Left cardiac atrium (tissue), 4 donors: ENCODE measurements at places on chromosomes 3 and 15. TPM values are rescaled to one million over a fixed set of nuclear protein-coding genes. Genes with fewer than 3 reads are reported as not detected.
A peak's percentile ranks its signal among the peaks of the same experiment; 100 is the strongest.

GRCh38 chr3:172070802-172071201, 31.4 kb downstream of the FNDC3B start:
- DNase-seq: no peak

GRCh38 chr3:127959873-127960272, 44.8 kb downstream of the KBTBD12 start:
- DNase-seq: peak; percentile 34

Gene PIK3CA
- total RNA-seq: 23.1 TPM

Gene ROBO1
- 13.6 TPM for total RNA-seq

Gene SCN11A
- not detected for total RNA-seq

DNA sequence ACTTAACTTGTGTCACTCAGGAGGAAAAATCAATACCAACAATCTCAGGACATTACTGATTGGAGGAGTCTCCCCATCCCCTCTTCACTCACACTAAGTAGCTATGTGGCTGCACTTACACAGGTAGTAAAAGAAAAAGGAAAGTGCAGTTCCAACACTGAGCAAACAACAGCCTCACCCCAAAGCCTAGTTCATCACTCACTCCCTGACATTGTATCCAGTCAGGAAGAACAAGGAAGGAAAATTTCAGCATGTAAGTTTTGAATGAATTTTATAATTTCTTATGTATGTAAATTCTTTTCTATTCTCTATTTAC, 273.4 kb downstream of the IGSF11 start:
- no peak for DNase-seq

DNA sequence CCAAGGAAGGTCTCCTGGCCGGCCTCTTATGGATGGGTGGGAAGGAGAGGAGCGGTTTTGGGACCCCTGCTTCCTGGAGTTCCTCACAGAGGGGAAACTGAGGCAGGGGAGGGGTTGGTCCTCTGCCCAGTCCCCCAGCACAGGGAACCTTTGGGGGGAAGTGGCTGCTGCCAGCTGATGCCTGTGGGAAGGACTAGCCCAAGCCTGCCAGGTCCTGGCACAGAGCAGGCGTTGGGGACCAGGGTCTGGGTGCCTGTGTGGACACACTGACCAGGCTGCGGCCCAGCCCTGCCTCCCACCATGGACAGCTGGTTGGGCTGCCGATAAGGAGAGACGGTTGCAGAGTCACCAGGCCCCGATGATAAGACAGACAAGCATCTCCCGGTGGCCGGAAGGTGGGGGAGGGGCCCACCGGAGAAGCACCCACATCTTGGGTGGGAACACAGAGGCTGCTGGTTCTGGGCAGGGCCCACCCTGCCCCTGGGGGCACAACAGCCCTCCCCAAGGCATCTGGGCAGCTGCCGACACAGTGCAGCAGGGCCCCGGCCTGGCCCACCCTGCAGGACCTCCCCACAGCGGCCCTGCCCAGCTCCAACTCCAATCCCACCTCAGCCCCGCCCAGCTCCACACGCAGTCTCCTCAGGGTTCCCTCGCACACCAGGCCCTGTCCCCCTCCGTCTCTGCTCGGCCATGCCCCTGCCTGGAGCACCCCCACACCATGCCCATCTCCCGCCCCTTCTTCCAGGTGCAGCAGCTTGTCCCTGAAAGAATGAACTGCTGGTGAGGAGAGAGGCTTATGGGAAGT, 50.7 kb downstream of the DNAJB8 start:
- DNase-seq: no peak

DNA sequence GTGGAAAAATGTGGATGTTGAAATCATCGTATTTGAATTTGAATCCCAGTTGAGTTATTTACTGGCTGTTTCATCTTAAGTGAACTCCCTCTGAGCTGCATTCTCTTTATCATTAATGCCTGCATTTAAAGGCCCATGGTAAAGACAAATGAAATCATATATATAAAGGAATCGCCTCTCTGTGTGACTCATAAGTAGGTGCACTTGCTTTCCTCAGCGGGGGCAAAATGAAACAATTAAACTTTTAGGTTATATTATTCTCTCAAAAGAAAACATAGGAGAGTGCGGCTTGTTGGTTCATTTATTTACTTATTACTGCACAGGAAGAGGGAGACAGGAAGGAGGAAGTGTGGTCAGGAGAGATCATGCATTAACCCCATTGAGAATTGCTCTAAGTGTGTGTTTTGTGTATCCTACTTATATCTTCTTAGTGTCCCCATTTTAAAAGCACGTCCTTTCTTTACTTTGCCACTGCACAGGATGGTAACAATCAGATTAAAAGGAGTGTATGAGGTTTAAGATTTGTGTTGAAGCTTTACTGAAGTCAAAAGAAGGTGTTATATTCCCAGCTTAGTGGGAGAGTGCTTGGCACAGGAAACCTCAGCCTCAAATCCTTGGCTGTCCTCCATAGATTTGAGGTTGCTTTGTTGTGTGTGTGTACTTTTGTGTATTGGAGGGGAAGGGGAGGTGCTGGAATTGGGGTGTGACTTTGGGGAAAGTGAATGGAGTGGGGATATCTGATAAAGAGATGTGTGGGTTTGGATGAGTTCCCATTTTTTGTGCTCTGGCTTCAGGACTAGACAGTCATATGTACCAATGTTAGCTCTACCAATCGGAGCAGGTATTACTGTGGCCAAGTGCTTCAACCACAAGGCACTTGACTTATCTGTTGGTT, 595.8 kb upstream of the NR2F2 start:
- DNase-seq: no peak

- DNase-seq: no peak
These were observed 61.0 kb downstream of the ISG20 start for GRCh38 chr15:88699861-88700260.

Gene CPOX
- 12.7 TPM for total RNA-seq

GRCh38 chr3:59388555-59389270, 338.9 kb upstream of the CFAP20DC start:
- no peak for DNase-seq

DNA sequence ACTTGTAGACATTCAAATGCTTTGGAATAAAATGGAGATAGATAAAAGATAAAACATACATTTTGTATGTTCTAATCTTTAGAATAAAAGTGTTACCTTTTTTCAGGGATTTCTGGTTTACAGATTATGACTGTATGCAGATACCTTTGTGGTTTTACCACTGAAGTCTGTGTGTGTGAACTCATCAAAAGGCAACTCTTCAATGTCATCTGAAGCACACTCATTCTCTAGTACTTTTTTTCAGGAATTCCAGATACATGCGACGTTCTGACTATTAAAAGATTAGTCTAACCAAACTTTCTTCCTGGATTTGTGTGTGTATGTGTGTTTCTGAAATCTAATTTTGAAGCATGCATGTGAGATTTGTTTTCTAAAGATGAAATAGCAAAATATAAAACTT, 188.6 kb downstream of the NLGN1 start:
- no peak for DNase-seq

GRCh38 chr3:5267252-5267651, 79.7 kb downstream of the EDEM1 start:
- no peak for DNase-seq

DNA sequence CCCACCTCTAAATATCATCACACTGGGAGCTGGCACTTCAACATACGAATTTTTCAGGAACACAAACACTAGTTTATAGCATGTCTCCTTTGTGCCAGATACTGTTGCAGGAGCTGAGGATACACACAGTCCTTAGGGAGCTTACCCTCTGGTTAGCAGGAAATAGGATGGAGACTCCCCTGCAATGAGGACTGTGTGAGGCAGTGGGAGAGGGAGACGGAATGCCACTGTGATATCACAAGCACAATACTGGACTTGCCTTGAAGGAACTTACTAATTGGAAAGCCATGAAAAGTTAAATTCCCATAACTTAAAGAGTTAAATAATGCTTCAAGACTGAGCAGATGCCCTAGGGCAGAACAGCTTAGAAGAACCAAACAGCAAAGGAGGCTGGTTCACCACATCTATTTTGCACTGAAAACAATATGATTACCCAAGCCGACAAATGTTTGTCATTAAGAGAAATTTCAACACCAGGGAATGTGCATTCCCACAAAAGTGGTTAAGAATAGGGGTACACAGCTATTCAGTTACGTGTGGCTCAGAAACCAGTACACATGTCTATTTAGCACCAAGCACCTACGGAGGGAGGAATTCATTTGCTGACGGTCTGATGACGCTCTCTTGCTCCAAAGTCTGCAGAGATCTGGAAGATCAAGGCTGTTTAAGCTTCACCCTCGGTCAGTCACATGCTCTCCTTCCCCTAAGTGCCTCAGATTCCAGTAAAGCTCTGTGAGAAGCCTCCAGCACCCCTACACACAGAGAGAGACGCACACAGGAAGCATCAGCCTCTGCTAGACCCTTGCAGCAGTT, 5.2 kb downstream of the TBC1D2B start:
- no peak for DNase-seq

DNA sequence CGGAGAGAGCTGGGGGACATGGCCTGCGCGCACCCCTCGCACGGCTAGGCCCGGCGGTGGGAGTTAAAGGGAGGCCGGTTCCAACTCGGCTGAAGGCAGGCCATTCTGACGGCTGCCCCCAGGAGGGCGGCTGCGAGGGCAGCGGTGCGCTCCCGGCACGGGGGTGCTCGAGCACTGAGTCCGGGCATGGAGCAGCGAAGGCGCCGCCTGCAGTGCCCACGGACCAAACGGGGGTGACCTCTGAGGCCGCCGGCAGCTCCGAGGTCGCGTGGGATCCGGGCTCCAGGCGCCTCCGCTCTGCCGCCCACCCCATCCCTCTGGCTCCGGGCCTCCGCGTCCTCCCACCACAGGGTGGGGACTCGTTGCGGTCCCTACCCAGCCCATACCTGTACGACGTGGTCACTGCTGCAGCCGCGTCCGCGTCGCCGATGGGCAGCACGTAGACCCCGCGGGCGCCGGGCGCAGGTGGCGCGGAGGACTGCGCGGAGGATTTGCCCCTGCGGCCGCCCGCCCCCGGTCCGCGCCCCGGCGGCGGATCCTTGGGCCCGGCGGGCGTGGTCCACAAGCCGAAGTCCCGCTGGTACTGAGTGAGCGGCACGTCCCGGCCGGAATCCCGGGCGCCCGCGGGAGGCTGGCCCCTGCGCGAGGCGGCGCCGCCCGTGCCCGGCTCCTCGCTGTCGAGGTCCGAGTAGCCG, 469 bp downstream of the MAP6D1 start:
- DNase-seq: no peak

Gene ADGRG7
- total RNA-seq: not detected

GRCh38 chr3:114874522-114874971, 272.5 kb downstream of the ZBTB20 start:
- DNase-seq: no peak

Gene CLDN16
- total RNA-seq: 0.08 TPM

Gene HIGD2B
- not detected for total RNA-seq

GRCh38 chr3:176824811-176825210, 372.5 kb downstream of the TBL1XR1 start:
- no peak for DNase-seq

GRCh38 chr3:39428745-39429201, 22.3 kb downstream of the RPSA start:
- peak; percentile 65 for DNase-seq

GRCh38 chr15:57458356-57458781, 82.1 kb downstream of the CGNL1 start:
- peak; percentile 48 for DNase-seq

Gene CFAP100
- total RNA-seq: not detected

DNA sequence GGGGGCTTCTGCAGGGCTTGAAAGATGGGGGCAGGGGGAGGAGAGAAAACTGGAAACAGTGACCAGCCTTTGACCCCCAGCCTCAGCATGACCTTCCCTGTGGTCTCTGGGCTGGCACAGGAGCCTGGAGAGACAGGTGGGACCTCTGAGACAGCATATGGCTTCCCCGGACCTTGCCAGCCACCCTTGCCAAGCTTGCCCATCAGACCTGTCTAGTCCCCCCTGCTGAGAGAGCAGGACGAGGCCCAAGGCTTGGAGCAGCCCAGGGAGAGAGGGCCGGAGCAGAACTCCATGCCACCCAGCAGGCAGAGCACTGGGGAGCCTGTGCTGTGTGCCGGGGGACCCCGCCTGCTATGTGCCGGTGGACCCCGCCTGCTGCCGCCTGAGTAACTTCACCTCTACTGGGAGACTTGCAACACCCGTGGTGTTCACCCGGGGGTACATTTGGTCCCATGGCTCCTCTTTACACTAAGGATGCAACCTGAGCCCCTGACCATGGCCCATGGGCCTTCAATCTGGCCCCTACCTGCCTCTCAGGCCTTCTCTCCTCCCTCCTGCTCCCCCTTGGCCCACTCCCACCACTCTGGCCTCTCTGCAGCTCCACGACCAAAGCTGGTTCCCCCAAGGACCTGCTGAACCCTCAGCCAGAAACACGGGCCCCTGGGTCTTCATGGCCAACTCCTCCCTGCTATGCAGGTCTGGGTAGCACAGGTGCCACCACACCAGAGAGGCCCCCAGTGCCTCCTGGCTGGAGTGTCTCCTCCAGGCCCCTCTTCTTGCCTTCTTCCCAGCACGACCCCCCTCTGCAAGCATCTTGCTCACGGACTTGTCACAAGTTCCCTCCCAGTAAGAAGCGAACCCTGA, 21.1 kb upstream of the SLC41A3 start:
- DNase-seq: no peak

Gene ULK4
- 12.7 TPM for total RNA-seq

DNA sequence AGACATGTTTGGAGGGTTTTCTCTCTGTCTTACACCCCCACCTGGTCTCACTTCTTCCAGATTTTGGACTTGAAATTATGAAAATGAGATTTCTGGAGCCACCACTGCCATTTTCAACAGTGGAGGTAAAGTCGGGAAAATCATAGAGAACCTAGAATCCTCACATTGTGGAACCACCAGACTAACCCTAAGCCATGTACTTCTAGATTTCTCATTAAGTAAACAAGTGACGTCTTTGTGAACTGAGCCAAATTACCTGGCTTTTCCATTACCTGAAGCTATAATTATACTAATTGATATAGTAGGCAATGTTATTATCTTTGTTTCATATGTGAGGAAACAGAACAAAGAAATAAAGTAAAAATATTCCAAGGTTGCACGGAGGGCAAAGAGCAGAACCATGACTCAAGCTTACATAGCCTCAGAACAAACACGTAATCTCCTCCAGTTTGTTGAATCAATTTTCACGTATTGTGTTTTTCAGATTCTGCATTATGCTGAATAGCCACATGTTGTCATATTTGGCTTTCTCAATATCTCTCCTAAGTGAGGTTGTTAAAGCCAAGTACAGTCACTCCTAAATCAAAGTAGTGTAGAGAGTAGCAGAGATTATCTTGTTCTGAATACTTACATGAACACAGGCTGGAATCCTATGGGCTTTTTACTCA, 101.3 kb upstream of the CMC1 start:
- DNase-seq: no peak

Gene SNTN
- not detected for total RNA-seq

Gene SLC12A8
- 0.92 TPM for total RNA-seq

GRCh38 chr3:107910713-107911259, 180.0 kb downstream of the CD47 start:
- no peak for DNase-seq

DNA sequence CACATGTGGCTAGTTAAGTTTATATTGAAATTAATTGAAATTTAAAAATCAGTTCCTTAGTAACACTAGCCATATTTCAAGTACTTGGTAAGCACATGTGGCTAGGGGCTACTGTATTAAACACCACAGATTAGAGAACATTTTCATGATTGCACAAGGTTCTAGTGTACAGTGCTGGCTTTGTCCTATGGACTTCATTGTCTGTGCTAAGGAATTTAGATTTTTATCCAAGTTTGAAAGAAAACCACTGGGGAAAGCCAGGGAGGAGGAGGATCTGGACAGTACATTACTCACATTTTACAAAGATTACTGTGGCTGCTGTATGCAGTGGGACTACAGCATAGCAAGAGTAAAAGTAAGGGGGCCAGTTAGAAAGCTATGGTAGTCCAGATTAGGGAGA, 13.9 kb downstream of the STAC start:
- DNase-seq: no peak
